Pulmonary artery endothelial cell (primary cell): ENCODE measurements at places on chromosomes 6 and 20.

- DNase-seq: no peak
Observed at GRCh38 chr6:121873595-121873994, 438.1 kb downstream of the GJA1 start.

- DNase-seq: peak; percentile 81
Observed at GRCh38 chr6:12313992-12314589, 23.9 kb downstream of the EDN1 start.

DNA sequence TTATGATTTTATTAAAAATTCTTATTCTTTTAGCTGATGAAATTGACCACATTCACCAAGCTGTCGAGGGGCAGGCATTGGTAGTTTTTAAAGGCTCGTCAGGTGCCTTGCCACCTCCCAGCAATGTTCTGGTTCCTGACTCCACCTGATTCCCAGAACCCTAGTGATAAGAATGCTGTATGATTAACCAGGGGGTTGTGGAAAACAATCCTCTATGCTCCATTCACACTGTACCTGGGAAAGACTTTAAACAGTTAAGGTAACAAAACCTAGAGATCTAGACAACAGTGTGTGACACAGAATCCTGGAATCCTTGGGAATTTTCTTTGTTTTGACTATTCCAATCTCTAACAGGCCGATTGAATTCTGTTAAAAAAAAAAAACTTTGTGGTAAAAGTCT is 165.7 kb upstream of the OLIG3 start:
- DNase-seq: no peak

DNA sequence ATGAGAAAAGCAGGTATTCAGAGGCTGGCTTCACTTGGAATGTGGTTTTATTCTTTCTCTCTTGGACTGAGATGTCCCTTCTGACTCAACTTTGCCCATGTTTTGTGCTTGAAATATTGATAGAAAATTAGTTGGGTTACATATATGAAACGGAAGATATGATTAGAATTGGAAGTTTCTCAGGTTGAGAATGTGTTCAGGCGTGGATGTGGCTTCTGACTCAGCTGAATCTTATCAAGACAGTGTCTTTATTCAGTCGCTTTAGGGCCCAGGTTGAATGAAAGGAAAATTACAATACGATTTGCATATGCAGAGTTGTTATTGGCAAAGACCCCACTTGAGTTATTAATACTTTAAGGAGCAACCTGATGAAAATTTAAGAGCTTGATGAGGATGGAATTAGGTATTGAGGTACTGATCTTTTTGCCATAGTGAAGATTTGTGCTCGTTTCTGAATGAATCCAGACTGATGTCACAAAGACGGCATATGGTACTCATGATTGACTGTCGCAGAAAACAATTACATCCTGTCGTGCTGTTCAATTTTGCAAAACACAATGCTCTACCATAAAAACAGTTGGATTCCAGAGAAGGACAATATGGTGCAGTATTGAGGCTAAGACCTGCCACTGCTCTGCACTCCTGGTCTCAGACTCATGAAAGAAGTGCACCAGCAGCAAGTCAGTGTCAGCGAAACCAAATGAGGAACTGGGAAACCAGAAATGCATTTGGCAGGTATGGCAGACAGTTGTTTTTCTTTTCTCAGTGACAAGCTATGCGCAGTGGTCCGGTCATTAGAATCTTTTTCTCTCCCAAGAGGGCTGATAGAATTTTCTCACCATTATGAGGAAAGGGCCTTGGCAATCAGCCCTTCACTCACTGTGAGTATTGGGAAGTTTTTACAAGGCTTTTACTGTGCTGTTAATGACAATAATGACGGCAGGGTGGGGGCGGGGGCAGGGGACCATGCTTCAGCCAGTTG is 158.3 kb downstream of the DOK5 start:
- DNase-seq: no peak

- no peak for DNase-seq
Observed at GRCh38 chr6:109978174-109979032, at the start of gene GPR6. Gene GPR6 (plus strand): TSS chr6:109978311. CDS start chr6:109979113, 802 bp downstream.
